Panc1 (cell line): ENCODE measurements at places on chromosomes 2 and 18.

DNA sequence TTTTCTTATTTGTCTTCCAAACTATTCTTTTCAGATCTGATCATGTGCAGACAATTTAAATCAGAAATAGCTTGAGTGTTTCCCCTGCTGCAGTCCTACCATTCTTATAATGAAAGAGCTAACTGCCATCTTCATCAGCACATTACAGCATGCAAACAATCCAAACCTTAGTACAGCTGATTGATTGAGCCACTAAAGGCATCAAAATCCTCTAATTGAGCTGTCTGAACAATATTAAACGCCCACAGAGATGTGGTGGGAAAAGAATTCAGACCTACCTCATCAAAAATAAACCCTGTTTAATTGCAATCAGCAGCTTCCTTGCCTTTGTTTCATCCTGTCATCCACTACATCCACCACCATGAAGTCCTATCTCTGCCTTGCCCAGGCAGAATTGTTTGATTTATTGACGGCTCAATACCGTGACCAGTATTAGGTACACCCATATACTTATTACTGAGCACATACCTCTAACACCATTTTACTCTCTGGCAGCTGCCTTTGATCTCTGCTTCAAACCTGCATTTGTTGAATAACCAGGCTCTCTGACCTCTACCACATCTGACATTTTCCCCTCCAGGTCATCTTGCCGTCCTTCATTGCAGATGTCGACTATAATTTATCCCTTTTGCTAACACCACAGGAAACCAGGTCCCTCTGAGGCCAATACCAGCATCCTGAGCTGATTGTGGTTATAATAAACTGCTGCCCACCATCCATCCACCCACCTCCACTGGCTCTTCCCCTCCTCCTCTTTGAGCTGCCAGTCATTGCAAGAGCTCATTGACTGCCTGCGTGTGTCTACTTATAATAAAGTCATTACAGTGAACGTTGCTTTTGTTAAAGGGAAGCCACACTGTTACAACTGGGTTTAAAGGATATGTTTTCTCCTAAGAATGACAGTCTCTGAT lies 78.5 kb downstream of the RBM43 start:
- DNase-seq, result no peak

DNA sequence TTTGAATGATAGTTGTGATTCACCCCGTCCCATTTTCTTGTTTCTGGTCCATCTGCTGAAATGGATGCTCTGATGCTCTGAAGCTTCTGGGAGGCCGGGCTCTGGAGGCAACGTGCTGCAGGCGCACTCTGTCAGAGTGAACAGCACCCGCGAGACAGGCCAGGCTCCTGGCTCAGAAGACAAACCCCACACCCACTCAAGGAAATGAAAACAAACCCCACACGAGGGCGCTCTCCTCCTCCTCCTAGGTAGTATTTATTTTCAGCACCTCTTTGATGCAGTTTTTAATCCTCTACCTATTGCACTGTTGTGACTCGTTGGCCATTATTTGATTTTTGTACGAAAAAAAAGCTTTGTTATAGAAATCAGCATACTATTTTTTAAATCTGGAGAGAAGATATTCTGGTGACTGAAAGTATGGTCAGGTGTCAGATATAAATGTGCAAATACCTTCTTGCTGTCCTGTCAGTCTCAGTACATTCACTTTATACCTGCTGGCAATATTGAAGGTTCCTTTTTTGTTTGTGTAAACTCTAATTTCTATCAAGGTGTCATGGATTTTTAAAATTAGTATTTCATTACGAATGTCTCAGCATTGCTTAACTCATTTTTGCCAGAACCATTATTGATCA lies 10.3 kb upstream of the CHST10 start:
- DNase-seq, result no peak

DNA sequence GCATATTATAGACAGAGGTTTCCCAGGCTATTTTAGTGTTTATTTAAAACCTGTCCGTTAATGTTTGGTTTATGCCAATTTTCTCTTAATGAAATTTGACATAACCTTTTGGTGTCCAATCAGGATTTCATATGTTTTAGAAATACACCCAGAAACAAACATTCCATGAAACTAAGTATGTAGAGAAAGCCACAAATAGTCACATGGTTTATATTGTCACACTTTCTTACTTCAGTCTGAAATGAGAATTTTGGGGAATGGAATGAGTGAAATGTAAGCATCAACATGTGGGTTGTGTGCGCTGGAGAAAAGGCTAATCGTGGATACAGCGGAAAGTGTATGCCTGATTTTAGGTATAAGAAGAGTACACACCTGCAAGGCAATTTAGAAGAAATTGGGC lies 277.0 kb upstream of the RAB12 start:
- no peak for DNase-seq

DNA sequence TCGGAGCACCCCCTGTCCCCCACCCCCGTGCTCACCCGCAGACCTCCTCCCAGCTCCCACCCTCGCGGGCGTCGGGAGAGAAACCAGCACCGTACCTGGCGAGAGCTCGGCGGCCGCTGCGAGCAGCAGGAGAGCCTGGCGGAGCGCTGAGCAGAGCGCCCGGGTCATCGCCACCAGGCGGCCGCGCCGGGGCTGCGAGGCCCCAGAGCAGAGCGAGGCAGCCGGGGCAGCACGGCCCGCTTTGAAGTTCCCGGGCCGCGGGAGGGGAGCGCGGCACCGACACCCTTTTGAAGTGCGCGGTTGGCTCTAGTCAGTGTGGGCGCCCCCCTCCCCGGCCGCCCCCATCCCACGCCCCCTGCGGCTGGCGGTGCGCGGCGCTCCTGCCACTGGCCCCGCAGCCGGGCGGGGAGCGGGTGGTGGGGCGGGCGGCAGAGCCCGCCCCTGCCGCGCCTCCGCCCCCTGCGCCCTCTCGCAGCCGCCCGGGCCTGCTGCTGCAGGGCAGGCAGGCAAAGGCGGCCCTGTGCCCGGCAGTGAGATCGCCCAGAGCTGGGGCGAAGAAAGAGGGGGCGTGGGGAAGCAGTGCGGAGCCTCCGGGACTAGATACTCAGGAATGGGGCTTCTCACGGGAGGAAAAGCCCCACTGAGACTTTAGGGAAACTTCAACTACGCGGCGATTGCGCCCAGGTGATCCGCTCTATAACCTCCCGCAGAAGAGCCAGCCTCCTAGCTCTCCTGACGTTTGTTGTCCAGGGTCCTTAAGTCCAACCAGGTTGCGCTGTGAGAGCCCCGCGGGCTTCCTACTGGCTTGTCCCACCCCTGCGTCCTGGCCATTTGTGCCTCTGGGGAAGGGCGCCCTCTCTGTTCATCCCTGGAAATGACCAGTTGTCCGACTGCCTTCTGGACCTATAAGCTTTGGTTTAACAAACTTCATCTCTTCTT lies at the start of gene ACVR1C:
ACVR1C (minus strand) TSS at position 388 of the 939 bp plus-strand sequence; CDS start at position 168, 220 bp downstream.
- DNase-seq, result no peak

DNA sequence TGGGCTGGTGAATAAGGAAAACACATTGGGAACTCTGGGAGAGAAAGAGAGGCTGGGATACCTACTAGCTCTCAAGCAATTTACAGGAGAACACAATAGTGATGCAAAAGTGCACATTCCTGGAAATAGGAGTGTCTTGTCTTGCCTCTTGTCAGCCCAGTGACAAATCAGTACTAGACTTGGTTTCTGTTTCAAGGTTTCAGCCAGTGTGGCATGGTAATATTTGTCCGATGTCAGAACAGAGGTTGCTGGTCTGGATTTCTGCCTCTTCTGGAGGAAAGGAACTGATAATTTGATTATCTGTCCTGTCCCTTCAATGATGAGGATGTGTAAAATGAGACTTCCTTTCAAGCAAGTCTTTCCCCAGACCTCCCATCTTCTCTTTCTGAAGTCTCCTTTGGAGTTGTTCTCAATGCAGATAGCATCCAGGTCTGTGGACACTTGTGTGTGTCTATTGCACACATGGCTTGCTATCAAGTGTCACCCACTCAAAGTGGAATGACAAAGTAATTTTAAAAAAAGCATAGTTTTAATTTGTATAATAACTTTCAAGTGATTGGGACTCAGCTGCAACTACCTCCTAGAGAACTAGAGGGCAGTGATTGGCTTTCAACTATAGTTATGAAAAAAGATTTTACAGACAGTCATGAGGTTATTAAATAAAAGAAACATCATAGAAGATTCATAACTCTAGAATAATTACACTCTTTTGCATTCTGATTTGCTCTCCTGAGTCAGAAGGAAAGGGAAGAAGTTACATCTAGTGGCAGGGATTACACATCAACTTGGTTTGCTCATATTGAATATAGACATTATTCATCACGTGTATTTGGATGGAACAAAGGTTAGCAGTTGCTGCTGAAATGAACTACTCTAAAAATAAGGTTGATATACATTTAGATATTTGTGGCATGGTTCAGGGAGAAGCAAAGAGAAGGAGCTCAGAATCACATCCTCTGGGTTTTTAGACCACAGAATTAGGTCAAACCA lies 4.5 kb downstream of the GPR39 start:
- DNase-seq, result no peak

- DNase-seq, result no peak
Observed at GRCh38 chr2:164694275-164694695, 73.0 kb upstream of the GRB14 start.

- no peak for DNase-seq
Observed at GRCh38 chr2:168466834-168467565, 10.9 kb downstream of the CERS6 start.

DNA sequence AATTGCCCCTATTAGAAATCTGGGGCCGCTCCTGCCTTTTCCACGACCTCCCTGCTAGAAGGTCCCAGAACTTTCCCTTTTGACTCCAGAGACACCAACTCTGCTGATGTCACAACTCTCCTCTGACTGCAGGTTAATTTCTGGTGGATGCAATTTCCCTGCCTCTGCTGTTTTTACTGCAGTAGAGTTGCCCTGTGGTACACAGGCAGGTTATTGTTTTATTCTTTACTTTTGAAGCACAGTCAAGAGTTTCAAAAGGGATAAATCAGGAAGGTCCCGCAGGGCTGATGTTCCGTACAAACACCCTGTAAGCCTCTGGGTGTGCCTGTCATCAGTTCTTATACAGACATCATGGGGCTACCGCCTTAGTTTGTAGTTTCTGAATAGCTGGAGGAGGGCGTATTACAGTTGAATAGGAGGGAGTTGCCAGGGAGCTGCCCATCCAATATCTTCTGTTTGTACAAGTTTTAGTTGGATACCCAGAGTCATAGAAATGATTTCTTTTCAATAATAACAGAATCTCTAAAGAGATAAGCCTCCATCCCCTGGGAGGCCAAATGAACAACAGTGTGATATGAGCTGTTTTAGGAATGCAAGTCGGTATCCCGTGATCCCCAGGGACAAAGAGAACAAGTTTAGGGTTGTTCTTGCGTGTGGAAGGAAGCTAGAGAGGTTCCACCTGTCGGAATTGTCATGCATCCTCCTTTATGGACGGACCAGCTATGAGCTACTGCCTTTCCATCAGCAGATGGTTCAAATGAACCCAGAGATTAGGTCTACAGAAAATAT lies 108.4 kb upstream of the COPS8 start:
- DNase-seq, result no peak

GRCh38 chr2:6723865-6724604 lies 141.7 kb downstream of the CMPK2 start:
- no peak for DNase-seq

DNA sequence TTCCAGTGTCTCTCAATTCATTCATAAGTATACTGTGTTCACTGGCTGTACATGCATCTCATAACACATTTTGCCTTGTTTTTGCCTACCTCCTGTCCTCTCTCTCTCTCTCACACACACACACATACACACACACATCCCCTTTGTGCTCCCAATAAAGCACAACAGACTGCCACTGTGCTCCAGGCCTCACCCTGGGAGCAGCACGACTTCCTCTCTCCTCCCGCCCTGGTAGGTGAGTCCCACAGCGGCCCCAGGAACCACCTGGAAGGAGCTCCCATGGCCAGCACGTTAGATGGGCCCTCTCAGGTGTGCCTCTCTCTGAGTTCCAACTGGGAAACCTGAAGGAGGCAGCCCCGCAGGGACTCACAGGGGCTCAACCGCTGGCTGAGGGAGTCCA lies 65.4 kb downstream of the MARCHF4 start:
- DNase-seq, result no peak
